Activated T-helper 2 cell treated with anti-CD3 and anti-CD28 coated beads, Interferon-gamma antibody, Interleukin-2, Interleukin-4, amounts not matched to agents 10 μg/mL and 5 μg/mL and 100 μg/mL, durations not matched to agents 14 hours and 24 hours and 36 hours (primary cell): ENCODE measurements at places on chromosomes 5 and 9. TPM values are rescaled to one million over a fixed set of nuclear protein-coding genes. Genes with fewer than 3 reads are reported as not detected.

DNA sequence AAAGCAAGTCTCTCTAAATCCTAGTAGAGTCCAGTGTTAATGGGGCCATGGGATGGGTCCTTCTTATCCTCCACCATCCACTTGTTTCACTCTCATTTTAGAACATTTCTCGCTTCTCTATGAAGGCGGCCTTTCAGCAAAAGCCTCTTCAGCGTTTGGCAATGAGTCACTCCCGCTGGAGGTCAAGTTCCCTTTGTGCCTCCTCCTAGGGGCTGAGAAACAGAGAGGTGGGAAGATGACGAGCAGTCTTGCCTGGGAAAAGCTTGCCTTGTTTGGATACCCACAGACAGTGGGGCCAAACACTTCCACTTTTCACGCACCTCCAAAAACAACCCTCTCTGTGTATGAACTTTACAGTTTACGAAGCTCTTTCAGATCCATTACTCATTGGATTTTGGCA is 168.8 kb downstream of the GABBR2 start:
- DNase-seq, result no peak

- DNase-seq, result no peak
Measured at GRCh38 chr9:34502891-34503290, 19.9 kb downstream of the ENHO start.

DNA sequence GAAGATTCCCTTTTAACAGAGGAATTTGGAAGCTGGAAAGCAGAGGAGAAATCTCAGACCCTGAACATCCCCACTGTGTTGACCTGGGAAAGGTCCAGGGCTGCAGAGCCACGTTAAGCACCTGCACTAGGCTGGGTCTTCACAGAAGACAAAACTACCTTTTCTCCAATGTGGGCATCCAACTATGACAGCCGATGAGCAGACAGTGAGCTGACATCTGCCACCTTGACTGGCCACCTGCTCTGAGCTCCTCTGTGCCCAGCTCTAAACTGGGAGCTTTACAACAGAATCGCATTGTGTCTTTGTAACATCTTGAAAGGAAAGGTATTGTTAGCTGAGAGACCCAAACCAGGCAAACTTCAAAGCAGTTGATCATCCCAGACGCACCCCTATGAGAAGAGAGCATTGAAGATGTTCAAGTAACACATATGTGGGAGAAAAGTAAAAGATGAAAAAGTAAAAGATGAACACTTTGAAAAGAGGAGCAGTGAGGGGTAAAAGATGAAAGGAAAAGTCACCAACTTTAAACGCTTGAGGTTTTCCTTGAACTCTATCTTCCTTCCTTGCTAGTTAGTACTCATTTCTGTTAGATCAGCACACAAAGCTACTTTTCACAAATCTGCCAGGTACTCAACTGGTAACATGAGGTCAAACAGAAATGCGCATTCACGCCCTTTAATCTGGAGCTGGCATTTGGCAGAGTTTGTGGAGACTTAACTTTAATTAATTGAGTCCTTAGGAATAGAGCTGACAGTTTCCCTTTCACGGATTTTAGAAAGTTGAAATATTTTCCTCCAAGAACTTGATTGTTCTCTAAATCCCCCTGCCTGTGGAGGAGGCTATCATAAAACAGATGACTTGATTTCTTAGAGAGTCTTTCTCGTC is 53.2 kb upstream of the CTXN3 start:
- no peak for DNase-seq

DNA sequence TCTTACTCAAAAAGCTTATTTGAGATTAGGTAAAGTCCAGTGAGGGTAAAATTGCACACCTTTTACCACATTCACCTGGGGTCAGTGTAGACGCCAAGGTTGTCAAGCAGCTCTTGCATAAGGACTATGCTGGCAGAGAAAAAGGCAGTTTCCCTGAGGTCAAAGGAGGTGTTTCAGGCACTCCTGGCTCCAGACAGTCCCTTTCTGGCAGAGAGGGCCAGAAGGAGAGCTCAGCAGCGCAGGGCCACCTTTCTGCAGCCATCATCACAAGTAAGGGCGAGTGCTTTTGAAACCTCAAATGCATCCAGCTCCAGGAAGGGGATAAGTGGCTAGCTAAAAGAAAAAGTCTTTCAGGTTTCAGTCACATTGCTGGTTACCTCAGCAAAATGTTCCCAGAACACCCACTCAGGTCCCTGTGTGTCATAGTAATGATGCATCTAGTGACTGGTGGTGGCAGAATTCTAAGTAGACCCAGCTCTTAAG is 16.7 kb upstream of the IL13 start:
- DNase-seq, result no peak

DNA sequence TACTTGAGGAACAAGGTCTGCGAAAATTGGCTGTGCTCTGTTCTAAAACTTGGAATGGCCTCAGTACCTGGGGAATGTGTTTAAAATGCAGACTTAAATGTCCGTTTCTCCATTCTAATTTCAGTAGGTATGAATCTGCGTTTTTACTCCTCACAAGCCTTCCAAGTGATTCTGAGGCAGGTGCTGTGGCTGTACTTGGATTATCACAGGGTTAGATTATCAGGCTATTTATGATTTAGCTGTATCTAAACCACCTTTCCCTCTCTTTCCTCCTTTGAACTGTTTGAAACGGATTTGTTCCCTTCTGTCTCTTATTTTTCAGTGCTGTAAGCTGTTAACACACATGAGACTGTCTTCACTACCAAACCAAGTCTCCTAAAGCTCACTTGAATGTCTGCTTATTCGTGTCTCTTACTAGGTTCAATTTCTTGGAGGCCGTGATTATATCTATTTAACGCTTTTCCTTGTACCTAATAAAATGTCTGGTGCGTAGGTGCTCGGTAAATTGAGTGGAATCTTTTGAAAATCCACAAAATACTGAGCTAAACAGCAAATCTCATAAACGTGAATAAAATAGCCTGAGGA is 714 bp upstream of the CETN3 start:
- DNase-seq, result no peak

- DNase-seq, result no peak
Measured at GRCh38 chr5:128154943-128155342, 71.4 kb downstream of the SLC12A2 start.

Gene GABRG2
- 1.0 TPM in 1 of 2 replicates, not detected in the other for total RNA-seq

Gene PPIC
- total RNA-seq, result not detected in 2 replicates
